ENCODE measurements at places on chromosomes 5 and 9. TPM values are rescaled to one million over a fixed set of nuclear protein-coding genes. Genes with fewer than 3 reads are reported as not detected.

DNA sequence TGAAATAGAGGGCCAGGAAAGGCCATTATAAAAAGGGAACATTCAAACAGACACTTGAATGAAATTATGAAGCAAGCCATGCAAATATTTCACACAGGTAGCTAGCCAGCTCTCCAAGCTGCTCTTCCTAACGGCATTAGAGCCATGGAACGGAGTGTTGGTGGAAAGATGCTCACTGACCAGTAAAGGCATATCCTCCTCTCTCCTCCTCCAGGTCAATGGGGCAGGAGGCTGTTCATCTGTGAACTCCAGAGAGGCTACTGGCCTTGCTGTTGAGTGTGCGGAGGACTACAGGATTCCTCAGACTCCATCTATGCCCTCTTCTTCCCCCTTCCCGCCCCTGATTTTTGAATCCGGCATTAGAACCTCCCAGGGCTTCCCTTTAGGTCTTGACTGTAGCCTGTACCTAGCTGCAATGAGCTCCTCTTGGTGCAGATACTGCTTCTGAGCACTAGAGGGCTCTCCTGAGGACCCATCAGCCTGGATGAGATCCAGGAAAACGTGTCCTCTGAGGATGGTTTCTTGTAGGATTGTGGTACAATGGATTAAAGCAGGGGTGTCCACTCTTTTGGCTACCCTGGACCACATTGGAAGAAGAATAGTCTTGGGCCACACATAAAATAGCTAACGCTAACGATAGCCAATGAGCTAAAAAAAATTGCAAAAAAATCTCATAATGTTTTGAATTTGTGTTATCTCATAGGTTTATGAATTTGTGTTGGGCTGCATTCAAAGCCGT lies 162.2 kb downstream of the SREK1 start:
- no peak overlapping the region for H3K4me3 ChIP-seq
- H3K27ac ChIP-seq: no peak overlapping the region
- H3K4me1 ChIP-seq: no peaks in the 10 kb centered on the region
- DNase-seq: peak; percentile 83
- H3K36me3 ChIP-seq: no peaks in the 10 kb centered on the region
- no peaks in the 10 kb centered on the region for H3K27me3 ChIP-seq

GRCh38 chr9:130183133-130183762 lies 11.0 kb downstream of the NCS1 start:
- no peaks in the 10 kb centered on the region for H3K27me3 ChIP-seq
- peaks cover 24% of the 10 kb centered on the region for H3K4me1 ChIP-seq
- H3K36me3 ChIP-seq: no peaks in the 10 kb centered on the region
- DNase-seq: peak; percentile 50

- no peaks in the 10 kb centered on the region for H3K36me3 ChIP-seq
- no peaks in the 10 kb centered on the region for H3K27me3 ChIP-seq
- DNase-seq: no peak
- H3K4me1 ChIP-seq: no peaks in the 10 kb centered on the region
These were observed 18.6 kb upstream of the MTMR12 start for GRCh38 chr5:32331217-32331934.

- peaks cover 6% of the 10 kb centered on the region for H3K4me1 ChIP-seq
- DNase-seq: no peak
- H3K4me3 ChIP-seq: no peak overlapping the region
- no peaks in the 10 kb centered on the region for H3K27me3 ChIP-seq
- H3K27ac ChIP-seq: no peak overlapping the region
These were observed 173.8 kb downstream of the MCTP1 start for GRCh38 chr5:95111141-95111540.

- no peak for DNase-seq
- no peaks in the 10 kb centered on the region for H3K36me3 ChIP-seq
- H3K27me3 ChIP-seq: no peaks in the 10 kb centered on the region
- H3K4me3 ChIP-seq: no peak overlapping the region
- no peak overlapping the region for H3K27ac ChIP-seq
These were observed 23.3 kb downstream of the CFAP90 start for GRCh38 chr5:7827610-7828009.

- H3K4me1 ChIP-seq: no peaks in the 10 kb centered on the region
- H3K27me3 ChIP-seq: no peaks in the 10 kb centered on the region
- no peaks in the 10 kb centered on the region for H3K36me3 ChIP-seq
These were observed 106.6 kb upstream of the PJA2 start for GRCh38 chr5:109516390-109516789.

AJM1 gene
- total RNA-seq: 0.12 TPM

KCNV2 gene
- total RNA-seq: not detected

SNCAIP gene
- total RNA-seq: 8.0 TPM
